ENCODE measurements at places on chromosomes 4 and X.

DNA sequence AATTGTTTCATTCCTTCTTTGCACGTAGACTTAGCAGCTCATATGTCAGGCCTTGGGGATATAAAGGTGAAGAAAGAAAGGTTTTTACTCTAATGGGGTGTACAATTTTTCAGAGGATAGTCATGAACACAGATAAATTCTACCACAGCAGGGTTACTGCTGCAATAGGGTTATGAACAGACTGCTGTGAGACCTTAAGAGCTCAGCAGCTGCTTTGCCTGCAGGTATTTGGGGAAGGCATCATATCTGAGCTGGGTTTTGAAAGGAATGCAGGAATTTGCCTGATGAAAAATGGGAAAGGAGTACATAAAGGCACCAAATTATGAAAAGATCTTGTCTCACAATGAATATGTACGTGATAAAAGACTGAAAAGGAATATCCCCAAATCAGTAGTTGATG, 128.9 kb downstream of the CEP135 start:
- DNase-seq, result no peak

DNA sequence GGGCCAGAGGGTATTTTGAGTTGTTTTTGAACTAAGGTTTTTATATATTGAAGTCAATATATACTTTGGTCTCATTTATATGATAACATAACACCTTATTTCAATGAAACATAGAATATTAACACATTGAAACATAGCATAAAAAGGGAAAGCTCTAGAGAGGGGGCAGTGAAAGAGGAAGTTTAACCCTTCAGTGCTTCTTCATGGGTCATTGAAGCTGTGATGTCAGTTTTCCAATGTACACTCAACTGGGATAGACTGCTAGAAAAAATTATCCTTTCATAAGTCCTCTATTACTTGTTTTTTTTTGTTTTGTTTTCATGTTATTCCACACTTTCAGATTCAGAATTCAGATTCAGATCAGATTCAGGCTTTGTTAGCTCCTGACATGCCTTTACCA, 442.7 kb downstream of the EPHA5 start:
- DNase-seq, result no peak

DNA sequence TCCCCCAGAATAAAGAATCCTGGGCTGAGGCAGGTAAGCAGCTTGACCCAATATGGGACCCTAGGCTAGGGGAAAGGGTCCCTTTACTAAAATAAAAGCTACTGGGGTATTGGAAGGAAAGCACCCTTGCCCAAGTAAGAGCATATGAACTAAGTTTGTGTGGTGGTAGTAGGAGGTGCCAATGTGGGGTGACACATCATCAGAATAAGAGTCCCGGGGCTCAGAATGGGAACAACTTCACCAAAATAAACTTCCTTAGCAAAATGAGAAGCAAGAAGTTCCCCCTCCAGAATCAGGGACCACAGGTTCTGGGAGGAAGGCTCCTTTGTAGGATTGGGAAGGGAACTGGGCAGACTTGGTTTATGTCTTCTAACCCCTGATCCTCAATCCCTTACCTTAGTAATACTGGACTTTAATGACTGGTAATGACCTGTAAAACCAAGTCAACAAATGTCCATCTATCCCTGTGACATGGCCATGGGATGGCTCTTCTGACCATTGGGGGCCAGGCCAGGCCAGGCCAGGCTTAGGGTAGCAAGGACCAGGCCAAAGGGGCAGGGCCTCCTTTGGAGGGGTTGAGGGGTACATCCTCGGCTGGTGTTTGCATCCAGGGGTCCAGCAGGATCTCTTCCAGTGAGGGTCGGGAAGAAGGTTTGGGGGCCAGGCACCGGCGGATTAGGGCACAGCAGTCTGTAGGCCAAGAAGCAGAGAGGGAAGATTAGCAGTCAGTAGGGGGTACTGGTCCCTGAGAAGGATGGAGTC, 2.3 kb upstream of the SLC35A2 start:
- no peak for DNase-seq

DNA sequence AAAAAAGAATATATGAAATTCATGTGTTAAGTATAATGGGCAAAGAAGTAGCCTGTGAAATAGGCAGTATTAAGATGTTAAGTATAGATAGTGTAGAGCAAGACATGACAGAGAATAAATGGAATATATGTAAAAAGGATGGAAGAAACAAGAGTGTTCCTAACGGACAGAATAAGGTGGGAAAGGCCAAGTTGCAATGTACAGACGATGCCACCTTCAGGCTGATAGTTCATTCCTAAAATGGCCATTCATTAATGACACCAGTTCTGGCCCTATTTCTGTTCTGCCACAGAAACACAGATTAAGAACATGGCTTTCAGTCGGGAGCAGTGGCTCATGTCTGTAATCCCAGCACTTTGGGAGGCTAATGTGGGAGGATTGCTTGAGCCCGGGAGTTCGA, 4.4 kb upstream of the FAM184B start:
- DNase-seq, result no peak

GRCh38 chr4:128776794-128777216, 32.7 kb upstream of the JADE1 start:
- no peak for DNase-seq

GRCh38 chr4:56870946-56871345, 36.8 kb upstream of the REST start:
- DNase-seq, result no peak

- no peak for DNase-seq
Observed at GRCh38 chr4:44256414-44256813, 192.2 kb downstream of the KCTD8 start.

- DNase-seq, result no peak
Observed at GRCh38 chr4:162791226-162791625, 375.5 kb downstream of the NAF1 start.

DNA sequence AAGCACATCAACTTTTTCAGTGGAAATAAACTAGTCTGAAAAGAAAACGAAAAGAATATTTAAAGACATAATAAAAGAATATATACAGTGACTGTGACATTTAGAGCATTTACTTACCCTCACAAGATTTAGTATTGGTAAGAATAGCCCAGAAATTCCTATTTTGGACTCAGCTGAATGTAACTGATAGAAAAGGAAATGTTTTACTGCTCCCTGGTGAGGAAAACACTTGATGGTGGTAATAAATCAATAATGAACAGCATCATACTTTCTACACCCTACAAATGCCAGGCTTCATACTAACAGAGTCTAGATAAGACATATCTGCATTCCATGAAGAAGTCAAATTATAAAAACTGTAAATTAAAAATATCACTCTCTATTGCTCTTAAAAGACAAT, 753.5 kb upstream of the PCDH10 start:
- no peak for DNase-seq

- no peak for DNase-seq
Observed at GRCh38 chr4:77398256-77398655, 207.4 kb upstream of the CXCL13 start.

DNA sequence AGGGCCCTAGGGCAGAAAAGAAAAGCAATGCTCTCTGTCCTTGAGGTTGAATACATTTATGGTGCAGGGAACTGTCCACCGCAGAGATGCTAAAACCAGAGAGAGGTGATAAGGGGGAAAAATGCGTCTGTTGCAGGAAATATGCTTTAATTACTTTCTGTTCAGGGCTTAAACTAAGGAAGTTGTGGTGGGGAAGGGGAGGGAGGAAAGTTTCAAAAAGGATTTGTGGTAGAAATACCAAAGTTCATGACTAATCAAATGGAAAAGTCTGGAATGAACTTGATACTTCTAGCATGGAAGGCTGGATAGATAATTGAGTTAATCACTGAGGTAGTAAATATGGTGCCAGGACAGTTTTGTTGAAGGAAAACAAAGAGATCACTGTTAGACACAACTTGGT, 99.0 kb downstream of the ASB9 start:
- no peak for DNase-seq

- no peak for DNase-seq
Observed at GRCh38 chrX:70509078-70509477, 64.4 kb downstream of the DLG3 start.

DNA sequence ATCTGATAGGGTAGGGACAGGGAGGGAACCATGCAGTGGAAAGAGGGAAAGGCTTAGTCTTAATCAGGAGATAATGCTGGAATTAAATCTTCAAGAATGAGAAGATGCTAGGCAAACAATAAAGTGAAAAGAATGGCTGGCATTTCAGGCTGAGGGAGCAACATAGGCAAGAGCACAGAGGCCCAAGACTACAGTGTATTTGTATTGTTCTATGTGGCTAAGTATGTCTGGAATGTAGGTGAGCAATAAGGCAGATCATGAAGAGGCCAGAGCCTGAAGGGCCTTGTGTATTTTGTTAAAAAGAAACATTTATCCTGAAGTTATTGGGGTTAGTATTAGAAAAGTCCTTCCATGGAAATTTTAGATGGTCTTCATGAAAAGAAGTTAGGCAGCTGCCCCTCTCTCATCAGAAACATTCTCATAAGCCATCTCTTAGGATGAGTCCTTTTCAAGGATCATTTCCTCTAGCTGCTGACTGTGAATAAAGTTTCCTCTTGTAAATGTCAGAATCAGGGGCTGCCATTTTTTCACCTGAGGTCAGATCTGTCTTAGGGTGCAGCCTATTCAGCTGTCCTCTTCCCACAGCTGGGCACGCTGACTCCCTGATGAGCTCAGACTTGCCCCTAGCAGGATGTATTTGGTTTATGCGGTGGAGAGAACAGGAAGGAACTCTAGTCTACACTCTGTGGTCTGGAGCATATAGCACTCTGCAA, 46.3 kb downstream of the ATP10D start:
- no peak for DNase-seq

GRCh38 chrX:72258174-72258573, 18.9 kb downstream of the RPS4X start:
- no peak for DNase-seq

- DNase-seq, result no peak
Observed at GRCh38 chrX:43939187-43939926, 33.8 kb downstream of the NDP start.

DNA sequence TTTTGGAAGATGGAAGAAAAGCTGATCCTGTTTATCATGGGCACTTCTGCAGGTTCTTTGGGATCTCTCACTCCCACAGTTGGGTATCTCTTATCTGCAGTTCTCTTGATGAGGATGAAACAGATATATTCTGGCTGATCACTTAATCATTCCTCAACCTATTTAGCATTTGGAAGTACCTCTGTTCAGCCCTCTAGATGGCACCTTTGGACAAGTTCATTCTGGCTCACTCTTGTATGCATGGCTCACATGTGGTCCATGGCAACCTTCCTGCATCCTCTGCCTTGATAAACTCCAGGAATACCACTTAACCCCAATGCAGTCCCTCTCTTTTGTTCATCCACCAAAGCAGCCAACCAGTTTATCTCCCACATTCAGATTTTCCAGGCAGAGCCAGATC, 74.2 kb downstream of the SMARCA5 start:
- DNase-seq, result no peak

- DNase-seq, result no peak
Observed at GRCh38 chrX:101385795-101386541, at the start of gene BTK. Gene BTK (minus strand): TSS chrX:101386191. CDS start chrX:101375284, 10,907 bp downstream.

- no peak for DNase-seq
Observed at GRCh38 chr4:88690355-88690754, 7.3 kb downstream of the NAP1L5 start.

DNA sequence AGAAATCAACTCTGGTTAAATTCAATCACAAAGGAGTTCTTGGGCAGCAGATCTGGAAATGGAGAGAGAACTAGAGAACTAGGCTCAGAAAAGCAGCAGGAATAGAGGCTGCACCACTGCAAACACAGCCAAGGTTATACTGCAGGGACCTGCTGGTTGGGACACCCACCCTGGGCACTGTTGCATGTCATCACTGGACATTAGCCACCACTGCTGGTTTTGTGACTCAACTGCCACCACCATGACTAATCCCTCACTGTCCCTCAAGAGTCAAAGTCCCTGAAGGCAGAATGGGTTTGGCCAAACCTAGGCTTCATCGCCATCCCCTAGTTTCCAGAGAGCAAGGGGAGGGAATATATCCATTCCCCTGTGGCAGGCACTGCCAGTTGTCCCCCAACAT, 38.1 kb upstream of the IRAK1 start:
- no peak for DNase-seq

DNA sequence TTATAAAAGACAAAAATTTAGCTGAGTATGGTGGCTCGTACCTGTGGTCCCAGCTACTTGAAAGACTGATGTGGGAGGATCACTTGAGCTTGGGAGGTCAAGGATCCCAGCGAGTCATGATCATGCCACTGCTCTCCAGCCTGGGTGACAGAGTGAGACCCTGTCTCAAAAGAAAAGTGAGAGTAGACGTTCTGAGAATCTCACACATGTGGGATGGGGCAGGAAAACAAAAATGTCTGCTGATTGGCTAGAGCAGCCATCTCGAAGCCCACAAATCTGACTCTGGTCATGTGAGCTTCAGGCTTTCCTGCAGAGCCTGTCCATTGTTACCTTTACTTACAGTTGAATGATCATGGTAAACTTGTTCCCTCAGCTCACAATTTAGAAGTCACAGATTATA, 23.1 kb upstream of the SLC9A7 start:
- DNase-seq, result no peak

DNA sequence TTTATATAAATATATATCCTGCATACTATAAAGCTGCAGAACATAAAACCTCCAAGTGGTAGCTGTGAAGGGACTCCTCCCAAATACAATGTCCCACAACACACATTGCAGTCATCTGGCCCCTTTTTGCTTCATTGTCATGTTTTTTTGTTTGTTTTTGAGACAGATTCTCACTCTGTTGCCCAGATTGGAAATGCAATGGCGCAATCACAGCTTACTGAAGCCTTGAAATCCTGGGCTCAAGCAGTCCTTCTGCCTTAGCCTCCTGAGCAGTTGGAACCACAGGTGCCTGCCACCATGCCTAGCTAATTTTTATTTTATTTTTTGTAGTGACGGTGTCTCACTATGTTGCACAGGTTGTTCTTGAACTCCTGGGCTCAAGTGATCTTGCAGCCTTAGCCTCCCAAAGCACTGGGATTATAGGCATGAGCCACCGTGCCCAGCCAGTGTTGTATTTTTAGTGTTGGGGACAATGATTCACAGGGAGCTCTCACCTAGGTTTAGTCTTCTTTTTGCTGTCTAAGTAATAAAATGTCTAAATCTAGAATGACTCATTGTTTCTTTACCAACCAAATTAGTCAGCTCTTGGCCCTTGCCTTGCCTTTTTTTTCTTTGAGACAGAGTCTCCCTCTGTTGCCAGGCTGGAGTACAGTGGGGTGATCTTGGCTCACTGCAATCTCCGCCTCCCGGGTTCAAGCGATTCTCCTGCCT, 24.0 kb upstream of the XIAP start:
- DNase-seq, result no peak

All from vagina (tissue), 2 donors.